Spleen (tissue), 13 donors: ENCODE measurements at places on chromosomes 6 and 20.
A peak's percentile ranks its signal among the peaks of the same experiment; 100 is the strongest.

DNA sequence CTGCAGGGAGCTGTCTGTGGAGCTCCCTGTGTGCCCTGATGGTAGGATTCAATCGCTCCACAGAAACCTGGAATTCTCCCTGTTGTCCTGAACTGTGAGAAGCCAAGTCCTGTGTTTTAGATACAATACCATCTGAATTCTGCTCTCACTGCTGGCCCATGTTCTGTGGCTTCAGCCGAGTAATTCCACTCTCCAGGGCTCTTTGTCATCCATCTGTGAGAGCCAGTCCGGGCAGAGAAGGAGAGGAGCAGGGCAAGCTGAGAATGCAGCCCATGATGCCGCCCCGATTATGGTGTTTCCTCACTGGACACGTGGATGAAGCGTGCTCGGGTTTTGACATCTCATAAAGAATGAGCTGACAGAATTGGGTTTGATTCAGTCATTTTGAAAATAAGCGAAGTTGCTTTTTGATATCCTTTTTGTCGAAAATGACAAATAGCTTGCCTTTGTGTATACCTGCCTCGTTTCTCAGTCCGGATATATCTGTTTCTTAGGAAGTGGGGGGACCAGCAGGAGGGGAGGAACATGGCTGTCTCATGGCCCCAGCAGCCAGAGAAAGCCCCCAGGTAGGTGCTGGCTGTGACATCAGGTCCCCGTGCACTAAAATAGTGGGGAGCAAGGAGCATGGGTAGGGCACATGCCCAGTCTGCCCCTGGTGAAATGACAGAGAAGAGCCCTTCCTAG, 8.2 kb upstream of the CD93 start:
- DNase-seq: no peak

DNA sequence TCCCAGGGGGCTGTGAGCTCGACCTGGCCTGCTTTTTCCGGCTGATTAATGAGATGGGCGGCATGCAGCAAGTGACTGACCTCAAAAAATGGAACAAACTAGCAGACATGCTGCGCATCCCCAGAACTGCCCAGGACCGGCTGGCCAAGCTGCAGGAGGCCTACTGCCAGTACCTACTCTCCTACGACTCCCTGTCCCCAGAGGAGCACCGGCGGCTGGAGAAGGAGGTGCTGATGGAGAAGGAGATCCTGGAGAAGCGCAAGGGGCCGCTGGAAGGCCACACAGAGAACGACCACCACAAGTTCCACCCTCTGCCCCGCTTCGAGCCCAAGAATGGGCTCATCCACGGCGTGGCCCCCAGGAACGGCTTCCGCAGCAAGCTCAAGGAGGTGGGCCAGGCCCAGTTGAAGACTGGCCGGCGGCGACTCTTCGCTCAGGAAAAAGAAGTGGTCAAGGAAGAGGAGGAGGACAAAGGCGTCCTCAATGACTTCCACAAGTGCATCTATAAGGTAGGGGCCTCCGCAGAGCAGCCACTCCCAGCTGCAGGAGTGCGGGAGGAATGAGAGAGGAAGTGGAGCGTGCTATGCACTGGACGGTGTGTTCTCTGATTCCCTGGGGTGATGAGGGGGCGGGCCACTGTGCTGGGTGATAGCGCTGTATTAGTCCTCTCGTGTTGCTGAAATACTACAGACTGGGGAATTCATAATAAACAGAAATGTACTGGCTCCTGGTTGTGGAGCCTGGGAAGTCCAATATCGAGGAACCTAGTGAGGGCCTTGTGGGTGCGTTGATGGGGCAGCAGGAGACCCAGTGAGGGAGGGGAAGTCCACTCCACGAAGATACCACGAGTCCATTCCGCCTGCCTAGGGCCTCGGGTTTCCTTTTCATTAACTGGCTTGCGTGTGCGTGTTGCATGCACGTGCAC, 161.7 kb downstream of the DTNBP1 start:
- DNase-seq: peak; percentile 61

DNA sequence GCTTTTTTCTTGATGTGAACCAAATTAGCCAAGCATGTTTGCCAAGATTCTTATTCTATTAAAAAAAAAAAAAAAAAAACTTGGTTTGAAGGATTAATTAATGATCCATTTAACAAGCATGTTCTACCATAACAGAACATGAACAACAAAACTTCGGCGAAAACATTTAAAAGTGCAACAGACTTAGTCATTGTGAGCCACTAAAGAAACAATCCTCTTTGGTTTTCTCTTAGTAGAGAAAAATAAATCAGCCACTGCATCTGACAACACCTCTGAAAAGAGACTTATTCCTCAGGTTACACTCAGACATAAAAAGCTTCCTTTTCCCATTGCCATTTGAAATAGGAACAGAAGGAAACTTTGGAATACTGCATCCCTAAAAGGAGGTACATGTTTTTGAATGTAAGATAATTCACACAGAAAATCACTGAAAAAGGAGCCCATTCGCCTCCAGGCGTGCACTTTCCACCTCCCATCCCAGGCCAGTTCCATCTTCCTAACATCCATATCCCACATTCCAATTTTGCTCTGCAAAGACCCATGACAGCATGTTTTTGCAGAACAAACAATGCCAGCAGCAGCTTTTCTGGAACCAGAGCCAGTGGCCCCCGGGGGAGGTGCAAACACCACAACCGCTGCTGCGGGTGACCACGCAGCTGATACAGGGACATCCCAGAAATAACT, 79.5 kb downstream of the ZMYND8 start:
- no peak for DNase-seq

DNA sequence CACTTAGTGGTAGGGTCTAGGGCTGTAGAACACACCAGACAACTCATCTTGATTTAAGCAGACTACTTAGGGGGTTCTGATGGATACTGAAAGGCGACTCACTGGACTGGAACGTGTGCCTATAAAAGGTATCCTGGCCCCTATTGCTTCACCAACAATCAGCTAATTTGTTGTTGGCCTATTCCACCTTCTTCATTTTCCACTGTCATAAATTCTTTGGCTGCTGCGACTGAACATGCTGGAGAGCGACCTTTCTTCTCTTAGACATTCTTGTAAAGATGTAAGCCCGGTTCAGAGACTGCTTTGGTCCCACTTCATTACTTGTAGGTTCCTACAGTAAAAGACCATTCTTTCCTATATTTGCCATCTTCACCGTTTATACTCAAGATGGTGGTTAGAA, 609.9 kb upstream of the CITED2 start:
- DNase-seq: no peak

DNA sequence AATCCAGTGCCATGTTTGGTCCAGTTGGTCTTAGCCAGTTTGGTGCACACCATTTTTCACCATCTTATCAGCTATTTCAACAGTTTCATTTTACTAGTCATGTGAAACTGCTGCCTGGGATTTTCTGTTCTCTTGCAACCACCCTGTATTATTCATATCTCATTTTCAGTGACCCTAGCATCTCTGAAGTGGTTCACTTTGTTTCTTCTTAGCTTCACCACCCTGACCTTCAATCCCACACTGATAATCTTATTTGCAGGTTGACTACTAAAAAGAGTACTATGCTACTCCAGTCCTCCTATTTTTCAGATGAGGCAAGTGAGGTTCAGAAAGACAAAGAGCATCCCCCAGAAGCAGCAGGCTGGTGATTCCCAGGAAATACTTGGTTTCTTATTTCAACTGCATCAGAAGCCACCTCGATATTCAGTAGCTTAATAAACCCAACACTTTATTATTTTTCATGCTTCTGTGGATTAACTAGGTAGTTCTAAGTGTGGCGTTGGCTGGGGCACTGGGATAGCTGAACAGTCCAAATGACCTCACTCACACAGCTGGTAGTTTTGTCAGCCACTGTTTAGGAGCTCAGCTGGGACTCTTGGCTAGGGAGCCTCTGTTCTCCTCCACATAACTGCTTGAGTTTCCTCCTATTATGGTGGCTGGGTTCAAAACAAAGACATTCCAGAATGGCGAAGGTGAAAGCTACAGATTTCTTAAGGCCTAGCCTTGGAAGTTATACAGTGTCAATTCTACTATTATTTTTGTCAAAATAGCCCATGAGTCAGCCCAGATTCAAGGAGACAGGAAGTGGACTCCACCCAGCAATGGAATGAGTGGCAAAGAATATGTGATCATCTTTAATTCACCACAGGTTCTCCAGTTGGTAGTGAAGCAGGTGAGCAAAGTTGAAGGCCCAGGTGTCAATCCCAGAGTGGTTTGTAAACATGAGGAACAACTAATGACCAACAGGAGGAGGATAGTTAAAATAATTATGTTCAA, 40.6 kb downstream of the BPIFB4 start:
- DNase-seq: no peak

- DNase-seq: no peak
These were observed 46.2 kb downstream of the LRRN4 start for GRCh38 chr20:6007529-6008103.

DNA sequence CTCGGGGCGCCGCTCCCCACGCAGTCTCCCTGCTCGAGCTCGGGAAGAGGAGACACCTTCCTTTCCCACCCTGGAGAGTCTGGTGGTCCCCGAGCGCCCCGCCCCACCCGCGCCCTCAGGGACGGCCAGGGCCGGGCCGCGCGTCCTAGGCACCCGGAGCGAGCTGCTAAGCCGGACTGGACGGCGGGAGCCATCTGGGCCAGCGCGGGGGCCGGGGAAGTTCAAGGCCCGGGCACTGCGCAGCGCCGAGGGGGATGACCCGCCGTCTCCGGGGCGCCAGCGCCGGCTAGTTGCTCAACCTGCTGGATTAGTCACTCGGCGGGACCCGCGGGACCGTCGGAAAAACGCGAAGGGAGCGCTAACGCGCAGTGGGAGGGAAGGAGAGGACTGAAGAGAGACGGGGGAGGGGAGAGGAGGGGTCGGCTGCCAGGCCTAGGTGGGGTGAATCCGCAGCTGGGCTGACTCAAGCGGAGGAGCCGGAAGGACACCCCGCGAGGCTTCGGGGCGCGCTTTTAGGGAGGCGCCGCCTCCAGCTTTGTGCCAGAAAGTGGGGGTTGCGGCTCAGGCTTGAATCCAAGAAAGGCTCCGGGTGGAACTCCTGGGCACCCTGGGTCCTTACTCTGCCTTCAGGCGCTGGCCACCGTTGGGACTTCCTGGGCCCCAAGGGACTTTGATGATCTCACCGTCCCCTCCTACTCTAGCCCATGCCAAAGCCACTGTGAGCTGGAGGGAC, 75.7 kb upstream of the FOXP4 start:
- DNase-seq: no peak

DNA sequence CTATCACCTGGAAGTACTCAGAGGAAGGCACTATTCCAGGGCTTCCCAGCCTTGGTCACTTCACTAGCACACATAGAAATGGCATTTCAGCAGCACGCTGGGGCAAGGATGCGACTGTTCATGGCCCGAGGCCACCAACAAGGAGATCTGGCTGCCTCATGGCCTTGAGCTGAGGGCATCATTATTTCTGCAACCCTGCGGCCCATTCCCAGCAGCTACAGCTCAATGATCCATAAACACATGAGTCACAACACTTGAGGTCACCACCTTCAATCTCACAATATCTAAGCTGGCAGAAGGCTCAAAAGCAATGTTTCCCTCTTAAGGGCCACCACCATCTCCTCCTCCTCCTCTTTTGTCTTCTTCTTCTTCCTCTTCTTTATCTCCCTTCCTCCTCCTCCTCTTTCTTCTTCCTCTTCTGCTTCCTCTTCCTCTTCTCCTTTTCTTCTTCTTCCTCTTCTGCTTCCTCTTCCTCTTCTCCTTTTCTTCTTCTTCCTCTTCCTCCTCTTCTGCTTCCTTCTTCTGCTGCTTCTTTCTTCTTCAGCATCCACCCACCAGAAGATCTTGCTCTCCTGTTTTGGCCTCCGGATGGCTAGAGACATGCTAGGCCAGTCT, 382.9 kb upstream of the CNR1 start:
- DNase-seq: no peak

DNA sequence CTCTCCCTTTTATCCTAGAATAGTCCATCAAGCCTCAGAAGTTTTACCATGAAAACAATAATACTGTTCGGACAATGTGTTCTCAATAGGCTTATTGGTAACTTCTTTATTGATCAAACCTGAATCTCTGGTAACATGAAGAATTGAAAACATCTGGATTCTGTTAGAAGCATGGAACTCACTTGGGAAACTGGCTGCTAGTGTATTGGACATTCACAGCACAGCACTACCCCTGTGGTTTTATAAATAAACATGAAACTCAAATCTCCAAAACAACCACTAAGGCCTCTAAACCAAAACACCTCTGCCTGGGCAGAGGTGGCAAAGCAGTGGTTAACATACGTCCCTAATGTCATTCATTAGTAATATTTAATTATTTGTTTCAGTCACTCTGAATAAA, 157.6 kb upstream of the KCNQ5 start:
- no peak for DNase-seq

GRCh38 chr6:25476126-25476525, 175.9 kb upstream of the SCGN start:
- no peak for DNase-seq

GRCh38 chr6:85419046-85419759, 30.7 kb upstream of the NT5E start:
- no peak for DNase-seq

- no peak for DNase-seq
These were observed 92.1 kb downstream of the FOXC1 start for GRCh38 chr6:1701668-1702353.

- peak; percentile 93 for DNase-seq
These were observed 9.2 kb downstream of the ITPA start for GRCh38 chr20:3218307-3218988.

DNA sequence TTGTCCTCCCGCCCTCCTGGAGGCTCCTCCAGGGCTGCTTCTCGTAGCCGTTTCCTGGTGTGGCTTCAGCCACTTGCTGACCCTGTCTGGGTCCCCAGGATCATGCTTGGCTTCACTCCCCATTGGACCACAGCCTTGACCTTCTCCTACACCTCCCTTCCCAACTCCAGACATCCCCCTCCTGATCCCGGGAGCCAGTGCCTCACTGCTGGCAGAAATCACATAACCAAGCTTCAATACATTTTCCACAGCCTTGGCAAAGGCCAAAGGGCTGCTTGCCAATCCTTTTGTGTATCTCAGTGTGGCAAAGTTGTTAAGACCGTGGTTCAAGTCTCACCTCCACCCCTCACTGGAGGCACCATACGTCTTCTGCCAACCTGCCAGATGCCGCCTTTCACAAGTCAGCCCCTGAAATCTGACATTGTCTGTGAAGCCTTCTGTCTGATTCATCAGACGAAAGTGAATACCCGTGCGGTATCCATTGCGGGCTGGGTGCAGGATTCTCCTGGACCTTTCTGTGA, 60.1 kb downstream of the PHACTR3 start:
- DNase-seq: peak; percentile 54

GRCh38 chr6:43979525-43979924, 147.7 kb downstream of the MRPL14 start:
- no peak for DNase-seq

DNA sequence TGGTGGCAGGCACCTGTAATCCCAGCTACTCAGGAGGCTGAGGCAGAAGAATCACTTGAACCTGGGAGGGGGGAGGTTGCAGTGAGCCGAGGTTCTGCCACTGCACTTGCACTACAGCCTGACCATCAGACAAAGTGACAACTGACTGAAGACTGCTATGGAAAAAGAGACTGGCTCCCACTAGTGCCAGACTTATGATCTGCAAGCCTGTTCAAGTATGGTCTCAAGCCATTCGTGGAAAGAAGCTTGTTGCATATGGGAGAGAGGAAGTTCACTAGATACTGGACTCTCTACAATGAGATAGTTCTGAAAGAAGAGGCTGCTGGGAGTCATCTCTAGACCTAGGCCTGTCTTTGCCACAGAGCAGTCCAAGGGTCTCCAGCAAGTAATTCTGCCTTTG, 26.7 kb downstream of the MDN1 start:
- no peak for DNase-seq

- DNase-seq: no peak
These were observed 81.2 kb downstream of the THBS2 start for GRCh38 chr6:169172456-169172855.

- DNase-seq: no peak
These were observed 6.1 kb downstream of the SIRPG start for GRCh38 chr20:1651268-1652058.

GRCh38 chr6:162719528-162719927, 8.0 kb downstream of the PRKN start:
- no peak for DNase-seq

GRCh38 chr6:139732451-139732850, 358.0 kb upstream of the CITED2 start:
- DNase-seq: no peak
